ENCODE measurements at places on chromosomes 16 and 17.

GRCh38 chr17:53894591-53894990, 71.9 kb downstream of the KIF2B start:
- no peak for DNase-seq

GRCh38 chr17:42920106-42920900, 19.7 kb downstream of the G6PC1 start:
- DNase-seq, result no peak

GRCh38 chr17:48723423-48724250, 652 bp downstream of the PRAC2 start:
- no peak for DNase-seq

- DNase-seq, result no peak
Measured at GRCh38 chr17:59371416-59372100, 40.1 kb downstream of the YPEL2 start.

DNA sequence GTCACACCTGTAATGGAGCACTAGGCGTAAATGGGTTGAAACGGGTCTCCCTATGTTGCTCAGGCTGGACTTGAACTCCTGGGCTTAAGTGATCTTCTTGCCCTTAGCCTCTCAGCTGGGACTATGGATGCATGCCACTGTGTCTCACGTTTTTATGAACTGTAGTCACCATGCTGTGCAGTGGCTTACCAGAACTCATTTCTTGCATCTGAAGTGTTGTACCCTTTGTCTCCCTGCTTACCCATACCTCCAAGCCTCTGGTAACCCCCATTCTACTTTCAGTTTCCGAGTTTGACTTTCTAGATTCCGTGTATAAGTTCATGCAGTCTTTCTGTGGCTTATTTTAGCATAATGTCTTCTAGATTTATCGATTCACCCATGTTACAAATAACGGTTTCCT, 7.7 kb downstream of the PYCARD start:
- no peak for DNase-seq

Data from right renal pelvis (tissue), 4 donors.